M059J (cell line): ENCODE measurements at places on chromosomes 11 and 22. TPM values are rescaled to one million over a fixed set of nuclear protein-coding genes. Genes with fewer than 3 reads are reported as not detected.

DNA sequence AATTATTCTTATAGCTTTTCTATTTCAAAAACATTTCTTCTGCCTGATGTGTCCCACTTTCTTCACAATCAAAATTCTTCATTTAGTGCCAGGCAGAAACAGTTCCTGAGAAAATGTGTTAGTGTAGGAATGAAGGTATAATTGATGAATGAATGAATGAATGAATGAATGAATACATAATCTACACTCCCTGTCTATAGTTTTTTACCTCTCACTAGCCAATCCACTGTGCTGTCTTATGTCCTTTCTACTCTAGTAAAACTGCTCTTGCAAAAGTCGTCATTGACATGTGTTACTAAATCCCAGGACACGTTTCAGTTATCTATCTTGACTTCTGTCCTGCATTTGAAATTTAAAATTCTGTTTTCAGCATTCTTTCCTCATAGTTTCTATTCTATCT lies 42.9 kb downstream of the CHORDC1 start:
- DNase-seq: no peak

DNA sequence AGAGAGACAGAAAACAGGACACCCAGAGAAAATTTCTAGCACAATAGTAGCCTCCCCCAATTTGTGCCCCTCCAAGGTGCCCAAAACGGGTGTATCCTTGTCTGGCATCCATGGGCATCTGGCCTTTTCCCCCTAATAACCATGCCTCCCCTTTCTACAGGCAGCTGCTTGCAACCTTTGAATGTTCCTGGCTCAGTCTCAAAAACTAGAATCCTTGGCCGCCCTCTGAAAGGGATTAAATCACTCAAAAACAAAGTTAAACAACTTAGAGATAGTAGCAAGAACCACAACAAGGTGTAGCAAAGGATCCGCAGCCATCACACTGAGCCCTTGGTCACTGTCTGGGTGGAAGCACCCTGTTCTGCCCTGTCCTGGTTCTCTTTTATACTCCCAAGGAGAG lies 105.6 kb downstream of the MN1 start:
- no peak for DNase-seq

Gene ST13
- total RNA-seq: 87.2 and 129 TPM in 2 replicates

DNA sequence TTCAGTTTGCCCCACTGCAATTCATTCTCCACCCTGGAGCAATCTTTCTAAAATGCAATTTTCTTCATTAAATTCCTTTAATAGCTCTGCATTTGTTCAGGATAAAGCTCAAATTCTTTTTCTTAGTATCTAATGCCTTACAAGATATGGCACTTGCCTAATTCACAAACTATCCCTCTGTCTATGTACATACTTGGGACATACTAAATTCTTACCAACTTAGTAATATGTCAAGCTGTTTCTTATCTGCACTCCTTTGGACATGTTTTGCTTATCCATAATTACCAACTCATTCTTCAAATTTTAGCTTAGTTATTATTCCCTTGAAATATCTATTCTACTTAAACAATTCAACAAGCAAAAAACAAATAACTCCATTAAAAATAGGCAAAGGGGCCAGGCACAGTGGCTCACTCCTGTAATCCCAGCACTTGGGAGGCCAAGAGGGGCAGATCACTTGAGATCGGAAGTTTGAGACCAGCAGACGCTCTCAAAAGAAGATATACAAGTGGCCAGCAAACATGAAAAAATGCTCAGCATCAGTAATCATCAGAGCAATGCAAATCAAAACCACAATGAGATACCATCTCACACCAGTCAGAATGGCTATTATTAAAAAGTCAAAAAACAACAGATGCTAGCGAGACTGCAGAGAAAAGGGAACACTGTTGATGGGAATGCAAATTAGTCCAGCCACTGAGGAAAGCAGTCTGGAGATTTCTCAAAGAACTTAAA lies 96.9 kb downstream of the FAM76B start:
- DNase-seq: no peak

DNA sequence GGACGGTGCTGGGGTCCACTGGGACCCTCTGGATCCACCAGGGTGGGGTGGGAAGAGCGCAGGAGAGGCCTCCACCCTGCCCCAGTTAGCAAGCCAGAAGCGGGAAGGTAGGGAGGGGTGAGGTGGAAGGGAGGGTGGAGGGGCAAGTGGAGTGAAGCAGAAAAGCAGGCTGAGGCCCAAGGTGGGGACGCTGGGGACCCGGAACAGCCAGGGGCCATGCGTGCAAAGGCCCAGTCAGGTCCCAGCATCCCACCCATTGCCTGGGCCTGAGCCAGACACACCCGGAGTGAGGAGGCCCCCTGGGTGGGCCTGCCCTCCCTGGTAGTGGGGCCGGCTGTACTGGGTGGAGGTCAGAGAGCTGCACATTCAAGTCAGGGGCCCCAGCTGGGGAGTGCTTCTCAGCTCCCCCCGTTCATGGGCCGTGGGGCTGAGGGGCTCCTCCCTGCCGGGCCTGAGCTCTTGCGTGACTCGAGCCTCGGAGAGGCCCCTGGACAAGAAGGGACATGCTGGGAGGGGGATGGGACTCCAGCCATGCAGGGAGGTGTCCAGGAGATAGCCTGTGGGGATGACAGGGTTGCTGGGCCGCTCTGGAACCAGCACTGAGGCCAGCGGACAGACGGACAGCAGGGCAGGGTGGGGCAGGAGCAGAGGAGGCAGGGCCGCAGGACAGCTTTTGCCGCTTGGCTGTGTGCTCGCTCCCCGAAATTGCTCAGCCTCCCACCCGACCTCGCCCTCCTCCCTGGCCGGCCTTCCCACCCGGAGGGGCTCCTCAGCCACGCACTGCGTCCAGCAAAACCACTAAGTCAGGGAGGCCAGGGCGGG lies 7.7 kb downstream of the TNNT3 start:
- no peak for DNase-seq

- no peak for DNase-seq
Observed at GRCh38 chr22:30002861-30003486, 77.3 kb upstream of the HORMAD2 start.

Gene PNPLA5
- total RNA-seq: 0.05 TPM in 1 of 2 replicates, not detected in the other

Gene OR52N4
- not detected in 2 replicates for total RNA-seq

DNA sequence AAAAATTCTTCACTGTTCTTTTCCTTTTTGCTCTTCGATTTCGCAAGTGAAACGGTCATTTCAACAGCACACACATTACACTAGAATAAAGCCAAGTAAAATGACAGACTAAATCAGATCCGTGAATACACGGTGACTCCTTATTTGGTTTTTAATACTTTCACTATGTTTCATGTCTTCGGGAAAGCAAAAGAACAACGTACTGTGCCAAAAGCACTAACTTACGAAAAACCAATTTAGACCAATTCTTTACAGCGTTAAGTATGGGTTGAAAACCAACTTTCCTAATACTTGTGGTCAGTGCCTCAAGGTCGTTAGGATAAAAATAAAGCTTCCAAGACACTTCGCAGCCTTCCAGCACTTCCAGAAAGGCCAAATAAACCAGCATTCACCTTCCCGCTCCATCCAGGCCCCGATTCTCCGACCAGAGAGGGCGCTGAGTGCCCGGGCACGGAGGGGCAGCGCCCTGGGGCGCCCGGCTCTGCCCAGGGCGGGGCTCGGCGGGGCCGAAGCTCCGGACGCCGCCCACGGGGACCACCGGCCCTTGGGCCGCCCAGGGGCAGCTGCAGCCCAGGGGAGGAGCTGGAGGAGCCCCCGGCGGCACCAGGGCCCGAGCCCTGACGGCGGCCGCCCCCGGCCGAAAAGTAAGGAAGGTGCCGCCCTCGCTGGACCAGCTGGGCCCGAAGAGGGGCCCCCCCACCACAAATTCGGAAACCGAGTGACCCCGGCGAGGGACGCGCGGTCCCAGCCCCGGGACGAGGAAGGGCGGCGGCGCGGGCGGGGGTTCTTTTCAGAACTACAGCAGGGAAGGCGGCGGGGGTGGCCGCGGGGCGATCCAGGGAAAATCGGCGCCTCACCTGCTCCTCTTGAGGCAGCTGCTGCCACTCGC lies 499 bp downstream of the ATL3 start:
- DNase-seq: peak; percentile 71

DNA sequence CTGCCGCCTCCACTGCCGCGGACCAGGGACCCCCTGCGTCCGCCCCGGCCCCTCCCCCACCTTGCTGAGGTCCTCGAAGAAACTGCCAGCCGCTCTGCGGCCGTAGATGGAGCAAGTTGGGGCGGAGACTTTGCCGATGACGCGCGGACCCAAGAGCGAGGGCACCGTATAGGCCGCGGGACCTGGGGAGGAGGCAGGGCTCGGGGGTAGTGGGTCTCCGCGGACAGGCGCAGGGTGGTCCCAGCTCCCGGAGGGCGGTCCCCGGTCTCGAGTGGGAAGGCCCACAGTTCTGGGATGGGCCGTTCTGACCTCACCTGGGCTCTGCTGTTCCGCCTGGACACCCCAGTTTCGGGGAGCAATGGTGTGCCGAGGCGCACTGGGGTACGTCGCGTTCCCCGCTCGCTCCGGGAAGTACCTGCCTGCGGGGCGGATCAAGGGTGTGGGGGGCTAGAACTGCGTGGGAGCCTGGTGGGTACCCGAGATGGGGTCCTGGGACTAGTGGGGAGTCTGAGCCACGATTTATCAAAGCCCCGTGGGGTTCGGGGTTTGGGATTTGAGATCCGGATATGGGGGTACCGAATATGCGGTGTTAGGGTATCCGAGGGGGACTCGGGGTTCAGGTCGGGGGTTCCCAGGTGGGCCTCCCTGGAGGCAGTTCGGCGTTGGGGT lies 1.2 kb upstream of the TYMP start:
- peak; percentile 84 for DNase-seq

Gene NAP1L4
- total RNA-seq: 91.7 and 120 TPM in 2 replicates

GRCh38 chr11:115930886-115931547 lies 426.8 kb upstream of the CADM1 start:
- peak; percentile 38 for DNase-seq

DNA sequence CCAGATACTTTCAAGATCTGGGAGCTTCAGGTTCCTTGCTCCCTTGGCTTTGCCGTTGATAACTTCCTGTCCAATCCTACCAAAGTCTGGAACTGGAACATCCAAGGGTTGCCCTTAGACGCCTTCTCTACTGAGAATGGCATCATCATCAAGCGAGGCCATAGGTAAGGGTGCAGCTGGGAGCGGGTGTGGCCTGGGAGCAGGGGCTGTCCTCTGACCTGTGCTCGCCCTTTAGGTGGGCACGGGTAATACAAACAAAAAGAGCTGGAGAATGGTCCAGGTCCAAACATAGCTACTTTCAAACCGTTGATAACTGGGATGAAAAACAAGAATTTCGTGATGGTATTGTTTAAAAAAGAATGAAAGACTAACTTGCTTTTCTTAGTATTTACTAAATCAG lies 25.0 kb downstream of the CASP12 start:
- no peak for DNase-seq

- DNase-seq: peak; percentile 17
Observed at GRCh38 chr11:83195143-83195466, 1.6 kb downstream of the ANKRD42 start.

DNA sequence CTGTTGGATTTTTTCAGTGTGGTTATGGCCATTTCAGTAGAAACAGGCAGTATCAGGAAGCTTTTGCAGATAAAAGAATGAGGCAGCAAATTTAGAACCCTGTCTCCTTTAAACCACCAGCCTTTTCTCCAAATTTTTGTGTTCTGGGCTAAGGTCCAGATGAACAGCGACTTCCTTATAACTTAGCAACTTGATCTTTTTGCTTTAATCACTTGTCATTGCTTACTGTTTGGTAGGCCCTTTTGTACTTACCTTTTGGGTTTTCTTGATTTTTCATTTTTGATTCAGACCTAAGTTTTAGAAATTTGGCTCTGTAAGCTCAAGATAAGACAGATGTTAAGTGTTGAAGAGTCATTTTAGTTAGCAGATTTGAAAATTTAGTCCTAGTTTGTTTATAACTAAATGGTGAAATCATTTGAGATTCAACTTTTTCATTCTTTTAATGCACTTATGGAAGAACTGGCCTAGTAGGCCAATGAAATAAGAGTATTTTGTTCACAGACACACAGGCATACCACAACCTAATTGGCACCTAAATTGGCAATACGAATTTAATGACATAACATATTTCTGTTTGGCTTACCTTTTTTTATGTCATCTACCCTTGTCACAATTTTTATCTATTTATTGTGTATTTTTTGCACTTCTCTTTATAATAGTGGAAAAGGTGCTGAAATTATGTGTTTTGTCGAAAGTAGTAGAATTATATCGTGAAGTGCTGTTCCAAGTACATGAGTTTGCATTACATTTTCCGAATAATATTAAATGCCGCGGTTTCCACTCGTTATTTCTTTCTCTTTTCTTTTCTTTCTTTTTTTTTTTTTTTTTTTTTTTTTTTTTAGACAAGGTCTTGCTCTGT lies 2.1 kb downstream of the RTN3 start:
- DNase-seq: peak; percentile 60

Gene P2RY2
- total RNA-seq: 0.30 and 0.84 TPM in 2 replicates

DNA sequence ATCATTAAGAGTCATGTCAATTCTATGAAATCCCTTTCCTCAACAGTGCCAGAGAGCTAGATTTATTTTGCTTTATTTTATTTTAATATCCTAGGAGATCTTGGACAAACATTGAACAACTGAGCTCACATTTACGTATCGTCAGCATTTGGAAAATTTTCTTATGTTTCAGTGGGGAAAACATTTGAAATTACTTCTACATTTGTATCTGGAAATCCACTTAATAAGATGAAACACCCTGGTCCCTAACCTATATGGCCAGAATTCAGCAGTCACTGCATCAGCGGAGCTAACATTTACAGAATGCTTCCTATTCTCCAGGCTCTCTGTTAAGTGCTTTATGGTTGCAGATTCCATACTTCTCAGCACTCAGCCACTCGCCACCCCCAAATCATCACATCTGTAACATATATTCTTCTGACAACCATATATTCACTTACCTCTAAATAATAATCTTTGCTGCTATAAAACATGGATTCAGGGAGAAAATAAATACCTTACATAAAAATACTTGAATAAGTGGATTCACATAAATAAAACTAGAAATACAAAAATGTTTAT lies 773.9 kb downstream of the JRKL start:
- no peak for DNase-seq

Gene GAL
- not detected in 2 replicates for total RNA-seq

GRCh38 chr11:69645801-69646492 lies 5.0 kb downstream of the CCND1 start:
- DNase-seq: no peak

Gene NAALADL1
- total RNA-seq: 0.34 TPM in 1 of 2 replicates, not detected in the other

- peak; percentile 36 for DNase-seq
Observed at GRCh38 chr11:45576461-45577215, 88.8 kb downstream of the CHST1 start.

DNA sequence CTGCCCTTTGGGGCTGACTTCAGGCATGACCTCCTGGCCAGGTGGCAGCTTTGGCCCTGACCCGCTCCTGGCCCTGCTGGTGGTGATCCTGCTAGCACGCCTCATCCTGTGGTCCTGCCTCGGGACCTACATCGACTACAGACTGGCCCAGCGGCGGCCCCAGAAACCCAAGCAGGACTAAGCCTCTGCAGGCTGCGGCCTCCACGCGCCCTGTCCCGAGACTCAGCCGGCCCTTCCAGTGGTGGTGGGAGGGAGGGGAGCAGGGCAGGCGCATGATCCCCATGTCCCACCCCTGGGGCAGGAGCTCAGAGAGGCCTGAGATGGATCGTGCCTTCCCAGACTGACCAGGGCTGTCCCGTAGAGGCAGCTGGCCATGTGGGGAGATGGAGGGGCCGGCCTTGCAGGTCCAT lies 2.1 kb downstream of the SMIM38 start:
- DNase-seq: no peak

GRCh38 chr11:62799486-62799885 lies 5.8 kb downstream of the NXF1 start:
- no peak for DNase-seq

GRCh38 chr11:14974515-14975251 lies 2.5 kb upstream of the CALCA start:
- DNase-seq: peak; percentile 46
